ENCODE measurements at places on chromosomes 2 and 18. TPM values are rescaled to one million over a fixed set of nuclear protein-coding genes. Genes with fewer than 3 reads are reported as not detected.

- no peak for DNase-seq
Measured at GRCh38 chr2:14633061-14633460, 544 bp downstream of the LRATD1 start.

GRCh38 chr2:213787869-213788268, 503.6 kb downstream of the SPAG16 start:
- DNase-seq = no peak

Gene PTMA
- total RNA-seq = 195 TPM

- DNase-seq = no peak
Measured at GRCh38 chr2:198055716-198056115, 251.3 kb downstream of the PLCL1 start.

- no peak for DNase-seq
Measured at GRCh38 chr2:68536000-68536399, 68.6 kb downstream of the APLF start.

DNA sequence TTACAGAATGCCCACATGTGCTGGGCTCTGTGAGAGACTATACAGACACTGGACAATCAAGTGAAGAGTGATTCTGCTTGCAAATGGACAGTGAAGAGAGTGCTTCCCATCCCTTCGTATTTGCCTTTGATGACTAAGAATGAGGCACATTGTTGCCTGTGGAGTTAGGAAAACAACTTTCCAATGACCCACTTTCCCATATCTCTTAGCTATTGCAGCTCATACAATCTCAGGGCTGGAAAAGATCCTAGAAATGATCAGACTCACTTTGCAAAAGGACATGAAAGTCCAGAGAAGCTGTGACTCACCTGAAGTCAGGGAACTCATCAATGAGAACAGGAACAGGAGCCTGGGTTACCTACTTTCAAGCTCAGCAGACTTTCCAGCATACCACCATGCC, 440.5 kb upstream of the TCF4 start:
- DNase-seq = no peak

- DNase-seq = no peak
Measured at GRCh38 chr2:77629539-77629938, 107.4 kb upstream of the LRRTM4 start.

Gene TMEFF2
- total RNA-seq = 0.19 TPM

Gene HS6ST1
- 35.1 TPM for total RNA-seq

- no peak for DNase-seq
Measured at GRCh38 chr18:57794951-57795728, 8.0 kb downstream of the ATP8B1 start.

Gene SRD5A2
- total RNA-seq = not detected

Gene FAM237A
- not detected for total RNA-seq

GRCh38 chr2:67649331-67650261, 252.5 kb downstream of the ETAA1 start:
- DNase-seq = peak; percentile 68

- no peak for DNase-seq
Measured at GRCh38 chr18:51123936-51124486, 73.5 kb downstream of the MEX3C start.

Gene UGT1A10
- total RNA-seq = not detected
